ENCODE measurements at places on chromosomes 11 and 22.

- no peak for DNase-seq
Observed at GRCh38 chr11:113385749-113386148, 1.8 kb upstream of the ANKK1 start.

DNA sequence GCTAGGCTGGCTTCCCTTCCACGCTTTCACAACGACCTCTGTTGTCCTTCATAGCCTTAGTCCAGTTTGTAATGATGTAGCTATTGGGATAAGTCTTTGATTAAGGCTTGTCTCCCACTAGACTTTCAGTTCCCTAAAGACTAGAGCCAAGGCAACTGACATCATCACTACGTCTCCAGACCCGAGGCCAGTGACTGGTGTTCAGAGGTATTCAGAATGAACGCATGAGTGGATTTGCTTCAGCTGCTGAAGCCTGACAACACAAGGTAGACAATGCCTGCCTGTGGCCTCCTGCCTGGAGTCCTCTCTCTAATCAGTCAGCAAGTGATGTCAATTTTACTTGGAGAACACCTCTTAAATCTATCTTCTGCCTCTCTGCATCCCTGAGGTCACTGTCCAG lies 13.6 kb downstream of the EFCAB6 start:
- peak; percentile 39 for DNase-seq

DNA sequence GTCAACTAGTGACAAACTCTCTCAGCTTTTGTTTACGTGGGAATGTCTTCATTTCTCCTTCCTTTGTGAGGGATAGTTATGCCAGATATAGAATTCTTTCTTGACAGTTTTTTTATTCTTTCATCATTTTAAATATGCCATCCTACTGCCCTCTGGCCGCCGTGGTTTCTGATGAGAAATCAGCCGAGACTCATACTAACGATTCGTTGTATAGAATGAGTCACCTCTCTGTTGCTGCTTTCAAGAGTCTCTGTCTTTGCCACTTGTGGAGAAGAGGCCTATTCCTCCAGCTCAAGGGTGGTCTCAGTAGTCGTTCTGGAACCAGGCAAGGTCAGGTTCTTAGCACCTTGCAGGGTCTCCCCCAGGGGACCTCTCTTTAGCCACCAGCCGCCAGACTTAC lies 8.0 kb downstream of the MYO7A start:
- peak; percentile 49 for DNase-seq

DNA sequence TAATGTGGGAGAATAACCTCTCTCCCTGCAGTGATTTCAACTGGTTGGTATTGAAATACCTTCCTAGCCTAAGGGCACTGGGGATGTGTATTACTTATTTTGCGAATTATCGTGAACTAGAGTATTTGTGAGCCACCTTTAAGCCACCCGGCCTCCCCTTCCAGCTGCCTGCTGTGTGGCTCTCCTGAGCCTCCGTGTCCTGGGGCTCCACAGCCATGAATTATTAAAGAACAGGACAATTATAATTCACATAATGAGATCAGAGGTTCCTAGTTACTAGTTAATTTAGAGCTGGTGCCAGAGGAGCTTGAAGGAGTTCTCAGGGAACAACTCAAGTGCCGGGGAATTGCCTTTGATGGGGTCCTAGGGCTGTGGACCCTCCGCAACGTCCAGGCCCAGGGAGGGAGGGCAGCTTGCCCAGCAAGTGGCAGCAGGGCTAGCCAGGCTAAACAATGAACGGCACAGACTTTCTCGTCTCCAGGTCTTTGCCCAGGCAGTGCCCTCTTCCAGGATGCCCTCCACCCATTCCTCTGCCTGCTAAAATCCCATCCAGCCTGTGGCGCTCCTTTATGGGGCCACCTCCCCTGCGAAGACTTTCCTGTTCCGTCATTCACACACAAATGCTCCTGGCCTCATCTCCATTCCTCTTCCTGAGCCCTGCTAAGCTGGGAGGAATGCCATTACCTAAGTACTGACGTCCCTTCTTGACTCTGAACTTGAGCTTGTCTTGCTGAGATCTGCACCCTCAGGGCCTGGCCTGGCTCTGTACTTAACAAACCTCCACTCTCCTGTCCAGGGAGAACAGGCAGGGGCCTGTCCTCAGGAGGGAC lies 91.5 kb downstream of the RTL6 start:
- peak; percentile 58 for DNase-seq

DNA sequence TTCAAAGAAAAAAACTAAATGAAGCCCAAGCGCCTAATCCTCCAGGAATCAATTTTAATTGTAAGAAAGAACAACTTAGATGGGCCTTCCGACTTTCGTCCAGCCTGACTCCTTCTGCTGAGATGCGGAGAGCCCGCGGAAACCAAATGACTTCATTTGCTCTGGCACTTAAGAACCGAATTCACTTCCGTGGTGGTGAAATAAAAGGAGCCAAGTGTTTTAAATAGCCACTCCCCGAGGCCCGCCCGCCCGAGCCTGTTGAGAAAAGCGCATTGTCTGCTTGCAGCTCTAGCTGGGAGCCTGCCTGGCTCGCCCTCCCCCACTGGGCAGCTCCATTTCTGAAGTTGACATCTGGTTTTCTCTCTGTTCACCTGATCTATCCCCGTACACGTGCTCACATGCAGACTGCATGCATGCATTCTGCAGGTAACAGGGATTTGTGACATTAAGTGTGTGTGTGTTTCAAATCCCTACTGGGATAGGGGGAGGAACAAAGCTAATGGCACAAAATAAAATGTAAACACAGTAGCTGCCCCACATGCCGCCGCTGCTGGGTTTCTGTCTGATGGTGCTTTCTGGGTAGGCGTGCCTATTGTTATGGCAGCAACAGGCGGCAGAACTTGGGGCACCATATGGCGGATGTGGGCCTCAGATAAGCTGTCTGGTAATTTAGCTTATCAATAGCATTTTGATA lies 6.2 kb downstream of the TEAD1 start:
- peak; percentile 94 for DNase-seq
